Fibroblast of skin of right biceps (primary cell): ENCODE measurements at places on chromosomes 5 and 9.

DNA sequence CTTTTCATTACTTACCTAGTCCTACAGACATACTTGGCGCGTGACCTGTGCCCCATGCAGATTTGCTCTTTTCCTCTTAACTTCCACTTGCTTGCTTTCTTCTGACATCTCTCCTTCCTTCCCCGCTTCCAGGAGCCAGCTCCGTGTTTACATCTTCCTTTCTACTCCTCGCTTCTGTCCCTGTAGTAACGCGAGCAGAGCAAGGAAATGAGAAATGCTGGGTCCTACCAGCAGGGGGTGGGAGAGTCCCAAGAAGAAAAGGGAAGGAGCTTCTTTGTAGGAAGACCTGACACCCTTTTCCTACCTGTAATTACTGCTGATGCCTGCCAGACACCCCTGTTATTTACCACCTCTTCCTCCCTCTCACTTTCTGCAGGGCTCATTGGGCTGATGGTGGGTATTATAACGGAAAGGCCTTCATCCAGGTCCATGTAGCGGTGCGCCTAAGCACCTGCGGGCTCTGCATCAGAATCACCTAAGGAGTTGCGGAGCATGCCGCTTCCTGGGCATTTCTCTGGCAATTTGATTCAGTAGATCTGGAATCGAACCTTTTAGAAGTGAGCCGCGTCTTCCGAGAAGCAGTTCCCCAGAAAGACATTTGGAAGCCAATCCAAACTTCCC is 1260.8 kb upstream of the WWC1 start:
- peak; percentile 18 for DNase-seq

- DNase-seq: no peak
Observed at GRCh38 chr5:84259283-84260045, 125.2 kb downstream of the EDIL3 start.

GRCh38 chr9:133026426-133026825 is 4.4 kb upstream of the GTF3C5 start:
- DNase-seq: no peak

- no peak for DNase-seq
Observed at GRCh38 chr5:99068944-99069650, 140.3 kb upstream of the CHD1 start.

DNA sequence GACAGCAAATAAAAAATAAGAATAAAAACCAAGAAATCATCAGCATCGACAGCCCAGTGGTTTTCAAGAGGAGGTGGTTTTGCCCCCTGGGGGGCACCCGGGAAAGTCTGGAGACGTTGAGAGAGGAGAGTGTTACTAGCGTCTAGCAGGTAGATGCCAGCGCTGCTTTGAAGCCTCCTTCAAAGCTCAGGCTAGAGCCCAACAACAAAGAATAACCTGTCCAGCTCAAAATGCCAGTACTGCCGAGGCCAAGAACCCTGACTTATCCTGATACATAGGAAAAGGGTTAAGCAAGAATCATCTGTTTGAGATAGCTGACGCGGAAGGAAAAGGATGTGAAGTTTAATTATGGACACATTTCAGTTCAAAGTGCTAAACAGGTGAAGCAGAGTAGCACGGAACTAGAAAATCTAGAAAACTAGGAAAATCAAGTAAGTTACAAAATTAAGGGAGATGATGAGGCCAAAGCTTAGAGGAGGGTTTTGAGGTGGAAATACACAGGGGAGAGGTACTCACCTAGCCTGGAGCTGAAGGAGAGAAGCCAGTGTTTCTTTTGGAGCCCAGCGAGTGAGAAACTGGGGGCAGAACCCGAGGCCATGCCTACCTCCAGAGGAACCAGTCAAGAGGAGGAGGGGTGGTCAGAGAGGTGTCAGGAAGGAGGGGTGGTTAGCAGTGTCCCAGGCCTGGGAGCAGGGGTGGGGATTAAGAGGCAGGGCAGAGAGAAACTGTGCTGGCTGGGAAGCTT is 121.0 kb upstream of the RETREG1 start:
- DNase-seq: no peak

DNA sequence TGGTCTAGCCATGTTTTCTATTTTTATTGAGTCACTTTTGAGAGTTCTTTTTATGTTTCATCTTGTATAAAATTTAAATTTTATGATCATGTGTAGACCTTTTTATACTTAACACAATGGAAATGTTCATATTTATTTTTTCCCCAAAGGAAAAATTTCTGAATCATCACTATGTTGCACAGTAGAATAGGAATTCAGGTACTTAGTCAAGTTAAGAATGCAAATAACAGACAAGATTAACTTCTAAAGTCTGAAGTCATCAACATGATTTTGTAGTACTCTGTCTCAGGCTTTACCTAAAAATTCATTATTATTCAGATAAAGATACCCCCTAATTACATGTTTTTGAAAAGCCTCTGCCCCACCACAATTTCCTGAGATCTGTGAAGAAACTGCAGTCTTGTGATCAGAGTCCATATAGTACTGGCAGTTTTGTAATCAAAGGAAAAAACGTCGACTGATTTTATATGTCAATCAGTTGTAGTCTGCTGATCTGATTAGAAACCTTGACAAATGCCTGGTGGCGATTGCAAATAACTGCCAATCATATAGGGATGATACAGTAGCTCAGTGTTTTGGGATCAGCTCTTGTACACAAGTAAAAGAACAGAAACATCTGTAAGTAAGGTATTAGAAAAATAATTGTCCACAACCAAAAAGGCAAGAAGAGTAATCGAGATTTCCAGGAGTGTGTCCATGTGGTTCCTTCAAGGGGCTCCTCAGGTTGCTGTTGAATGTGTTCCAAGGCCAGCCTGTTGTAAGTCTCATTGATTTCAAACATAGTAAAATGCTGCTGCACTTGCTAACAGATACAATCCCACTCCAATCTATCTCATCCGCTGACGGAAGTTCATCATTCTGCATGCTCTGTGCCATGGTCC is 352.4 kb downstream of the ARRDC3 start:
- peak; percentile 13 for DNase-seq

GRCh38 chr5:145936401-145937131 is at the start of gene SH3RF2:
SH3RF2 (plus strand) TSS chr5:145936578; CDS start chr5:145937929, 1,351 bp downstream.
- DNase-seq: peak; percentile 85

- DNase-seq: no peak
Observed at GRCh38 chr9:82783045-82783444, 279.9 kb downstream of the RASEF start.

- peak; percentile 82 for DNase-seq
Observed at GRCh38 chr9:38435521-38435920, 11.3 kb upstream of the IGFBPL1 start.

- peak; percentile 19 for DNase-seq
Observed at GRCh38 chr5:120228262-120229031, 235.7 kb upstream of the PRR16 start.

DNA sequence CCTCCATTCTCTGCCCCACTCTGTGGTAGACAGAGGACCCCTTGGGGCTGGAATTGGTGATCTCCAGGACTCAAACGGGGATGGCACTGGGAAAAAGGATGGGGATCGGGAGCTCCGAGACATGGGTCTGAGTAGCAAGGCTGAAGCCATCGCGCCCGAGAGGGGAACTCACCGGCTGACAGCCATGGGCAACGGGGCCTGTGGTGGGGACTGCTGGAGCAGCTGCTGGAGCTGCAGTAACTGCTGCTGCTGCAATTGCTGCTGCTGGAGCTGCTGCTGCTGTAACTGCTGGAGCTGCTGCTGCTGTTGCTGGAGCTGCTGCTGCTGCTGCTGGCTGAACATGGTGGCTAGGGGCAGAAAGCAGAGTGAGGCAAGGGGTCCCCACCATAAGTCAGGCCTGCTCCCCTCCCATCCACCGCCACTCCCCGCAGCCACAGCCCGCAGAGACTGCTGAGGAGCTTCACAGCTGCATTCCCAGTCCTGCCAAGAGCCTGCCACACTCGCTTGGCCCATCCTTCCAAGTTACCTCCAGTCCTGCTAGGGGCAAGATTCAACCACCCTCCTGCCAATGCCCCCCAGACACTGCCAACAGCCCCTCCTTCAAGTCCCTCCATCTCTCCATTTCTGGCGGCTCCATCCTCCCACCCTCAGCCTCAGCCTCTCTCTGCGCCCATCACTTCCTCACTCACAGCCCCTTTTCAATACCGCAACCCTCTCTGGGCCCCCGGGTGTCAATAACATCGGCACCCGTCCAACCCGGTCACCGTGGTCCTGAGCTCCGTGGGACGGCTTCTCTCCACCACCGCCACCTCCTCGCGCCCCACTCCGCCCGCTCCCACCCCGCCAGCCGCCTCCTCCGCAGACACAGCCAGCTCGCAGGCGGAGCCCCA is 611 bp downstream of the CIZ1 start:
- DNase-seq: no peak

- no peak for DNase-seq
Observed at GRCh38 chr5:148801682-148802276, 24.6 kb upstream of the ADRB2 start.

GRCh38 chr5:175288048-175288621 is 155.8 kb downstream of the DRD1 start:
- peak; percentile 82 for DNase-seq

DNA sequence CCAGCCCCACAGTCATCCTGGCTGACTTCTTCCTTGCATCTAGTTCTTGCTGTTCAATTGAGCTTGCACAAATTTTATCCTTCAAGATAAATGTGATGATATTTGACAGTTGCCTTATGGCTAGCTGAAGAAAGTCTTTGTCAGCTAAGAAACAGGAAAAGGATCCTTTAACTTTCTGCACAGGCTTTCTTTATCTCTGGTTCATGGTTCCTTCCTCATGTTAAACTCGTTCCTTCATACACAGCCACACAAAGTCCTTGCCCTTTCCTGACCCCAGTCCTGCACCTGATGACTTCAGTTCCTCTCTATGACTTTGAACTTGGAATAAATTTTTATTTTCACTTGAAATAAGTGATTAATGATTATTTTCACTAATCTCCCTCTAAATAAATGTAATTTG is 132.5 kb upstream of the PRSS3 start:
- DNase-seq: no peak

DNA sequence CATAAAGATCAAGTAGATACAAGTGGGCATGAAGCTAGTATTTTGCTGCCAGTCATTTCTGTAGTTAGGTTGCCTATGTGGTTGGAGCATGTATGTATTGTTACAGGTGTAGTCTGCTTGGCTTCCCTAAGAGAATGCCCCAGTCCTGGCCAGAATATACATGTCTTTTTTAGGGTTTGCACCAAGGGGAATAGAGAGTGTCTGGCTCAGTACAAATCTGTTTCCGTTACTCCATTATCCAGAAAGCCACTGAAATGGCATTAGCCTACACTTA is 23.2 kb downstream of the TGFBR1 start:
- DNase-seq: no peak

- no peak for DNase-seq
Observed at GRCh38 chr5:159519365-159519764, 189.1 kb upstream of the IL12B start.

DNA sequence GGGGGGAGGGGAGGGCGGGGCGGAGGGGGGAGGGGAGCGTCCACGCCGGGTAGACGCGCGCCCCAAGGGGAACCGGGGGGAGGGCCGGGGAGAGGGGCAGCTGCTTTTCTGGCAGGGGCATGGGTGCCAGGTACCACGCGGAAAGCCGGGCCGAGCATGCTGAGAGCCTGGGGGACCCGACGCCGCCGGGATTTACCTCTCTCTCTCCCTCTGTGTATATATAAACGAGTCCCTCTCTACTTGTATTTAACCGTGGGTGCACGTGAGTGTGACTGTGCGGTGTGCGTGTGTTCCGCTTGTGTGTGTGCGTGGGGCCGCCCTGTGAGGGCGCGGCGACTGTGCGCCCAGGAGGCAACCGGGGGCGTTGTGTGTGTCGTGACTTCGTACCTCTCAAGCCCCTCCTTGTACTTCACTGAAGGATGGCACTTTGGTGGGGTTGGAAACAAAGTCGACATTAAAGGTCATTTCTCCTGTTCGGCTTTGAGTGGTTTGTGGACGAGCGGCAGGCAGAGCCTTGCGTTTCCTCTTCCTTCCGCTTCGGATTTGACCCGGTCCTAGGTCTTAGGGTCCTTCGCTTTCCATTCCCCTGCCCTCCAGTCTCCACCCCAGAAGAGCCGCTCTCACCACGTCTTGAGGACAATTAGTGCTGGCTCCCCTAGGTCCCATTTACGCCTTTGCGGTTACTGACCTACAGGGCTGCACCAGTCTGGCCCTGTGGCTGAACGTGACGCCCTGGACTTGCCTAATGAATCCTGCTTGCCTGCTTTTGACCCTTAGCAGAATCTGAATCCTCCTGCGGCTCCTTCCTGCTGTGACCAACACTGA is 36.2 kb upstream of the TTC1 start:
- DNase-seq: no peak

- DNase-seq: peak; percentile 25
Observed at GRCh38 chr9:121372239-121373010, 2.4 kb upstream of the STOM start.

GRCh38 chr5:83871533-83872395 is 151.1 kb upstream of the HAPLN1 start:
- DNase-seq: no peak

GRCh38 chr5:103469288-103470040 is 93.1 kb downstream of the NUDT12 start:
- DNase-seq: peak; percentile 62

- DNase-seq: no peak
Observed at GRCh38 chr5:107396351-107396690, 274.4 kb downstream of the EFNA5 start.

DNA sequence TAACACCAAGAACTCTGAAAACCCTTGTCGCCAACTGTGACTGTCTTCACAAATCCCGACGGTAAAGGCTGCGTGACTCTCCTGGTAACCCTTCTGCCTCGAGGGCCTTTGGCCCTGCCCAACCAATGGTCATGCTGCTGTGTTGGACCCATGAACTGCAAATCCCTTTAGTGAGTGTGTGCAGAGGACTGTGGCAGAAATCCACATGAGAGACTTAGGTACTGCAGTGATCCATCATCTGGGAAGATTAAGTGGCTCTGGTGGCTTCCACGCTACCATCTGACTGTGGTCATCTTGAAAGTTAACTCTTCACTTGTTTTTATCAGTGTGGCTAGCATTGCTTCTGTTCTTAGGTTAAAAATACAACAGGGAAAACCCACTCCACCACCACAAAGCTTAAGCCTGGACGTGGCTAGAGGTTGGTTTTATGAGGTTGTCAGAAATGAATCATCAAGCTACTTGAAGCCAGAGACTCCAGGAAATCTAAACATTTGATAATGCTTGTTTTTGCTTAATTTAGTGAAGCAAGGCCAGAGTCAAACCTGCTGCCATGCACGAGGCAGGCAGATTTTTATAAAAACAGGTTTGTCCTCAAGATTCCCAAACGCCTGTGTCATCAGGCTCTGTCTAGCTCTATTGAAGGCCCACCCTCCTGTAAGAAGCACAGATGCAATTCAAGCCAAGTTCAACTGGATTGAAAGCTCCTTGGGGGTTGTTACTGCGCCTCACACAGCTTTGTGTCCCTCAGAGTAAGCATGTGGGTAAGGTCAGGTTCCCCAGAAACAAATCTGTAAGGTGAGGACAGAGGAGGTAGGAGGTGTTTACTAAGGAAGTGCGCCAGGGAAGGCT is 52.7 kb upstream of the ERCC6L2 start:
- DNase-seq: peak; percentile 86
